ENCODE measurements at places on chromosomes 6 and 20.

- DNase-seq: no peak
Observed at GRCh38 chr20:3727401-3728021, 5.0 kb upstream of the HSPA12B start.

DNA sequence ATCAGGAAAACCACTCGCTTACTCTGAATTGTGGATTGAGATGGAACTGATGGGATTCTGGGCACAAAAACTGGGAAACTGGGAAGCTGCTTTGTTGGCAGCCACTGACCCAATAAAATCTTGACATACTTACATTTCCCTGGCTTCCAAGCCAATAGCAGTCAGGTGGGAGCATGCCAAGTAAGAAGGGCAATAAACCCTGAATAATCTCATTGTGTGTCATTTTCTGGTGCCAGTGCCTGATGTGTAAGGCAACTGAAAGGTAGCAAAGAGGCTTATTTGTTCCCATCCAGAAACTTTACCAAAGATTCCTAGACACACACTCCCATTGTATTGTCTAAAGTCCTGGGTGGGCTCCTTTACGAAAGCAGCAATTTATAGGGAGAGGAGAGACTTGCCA, 93.2 kb downstream of the TBX18 start:
- DNase-seq: no peak

GRCh38 chr6:144013486-144013909, 5.4 kb upstream of the PLAGL1 start:
- DNase-seq: peak; percentile 69

GRCh38 chr20:14434384-14435136, 97.1 kb upstream of the FLRT3 start:
- DNase-seq: no peak

GRCh38 chr6:150711061-150711460, 111.4 kb downstream of the PLEKHG1 start:
- no peak for DNase-seq

DNA sequence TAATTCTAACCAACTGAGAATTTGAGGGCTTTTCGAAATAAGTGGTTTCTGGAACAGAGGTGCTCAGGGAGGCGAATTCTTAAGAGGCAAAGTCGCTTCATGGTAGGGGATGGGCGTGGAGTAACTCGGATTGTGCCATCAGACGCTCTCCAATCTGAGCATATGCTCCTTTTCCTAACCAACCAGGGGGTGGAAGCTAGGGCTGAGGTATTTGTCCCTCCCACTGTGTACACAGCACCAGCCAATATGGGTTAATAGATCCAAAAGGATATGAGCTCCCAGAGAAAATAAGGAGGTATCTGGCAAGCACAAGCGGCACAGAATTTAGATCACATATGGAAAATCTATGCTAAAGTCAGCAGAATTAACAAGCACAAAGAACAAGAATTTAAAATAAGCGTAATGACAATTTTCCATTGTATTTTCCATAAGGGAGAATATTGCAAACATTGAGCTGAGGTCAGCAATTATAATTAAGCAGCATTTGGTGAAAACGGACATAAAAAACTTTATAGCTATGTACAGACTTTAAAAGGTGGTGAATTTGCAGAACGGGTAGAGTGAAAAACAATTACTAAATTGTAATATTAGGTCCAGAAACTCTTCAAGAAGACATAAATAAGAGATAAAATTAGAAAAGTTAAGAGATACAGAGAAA, 55.0 kb upstream of the PHACTR1 start:
- DNase-seq: no peak

GRCh38 chr6:169972736-169973135, 221.3 kb downstream of the ERMARD start:
- no peak for DNase-seq

GRCh38 chr20:56151834-56152233, 96.7 kb upstream of the MC3R start:
- DNase-seq: no peak

- DNase-seq: no peak
Observed at GRCh38 chr6:85463621-85464259, 13.9 kb downstream of the NT5E start.

DNA sequence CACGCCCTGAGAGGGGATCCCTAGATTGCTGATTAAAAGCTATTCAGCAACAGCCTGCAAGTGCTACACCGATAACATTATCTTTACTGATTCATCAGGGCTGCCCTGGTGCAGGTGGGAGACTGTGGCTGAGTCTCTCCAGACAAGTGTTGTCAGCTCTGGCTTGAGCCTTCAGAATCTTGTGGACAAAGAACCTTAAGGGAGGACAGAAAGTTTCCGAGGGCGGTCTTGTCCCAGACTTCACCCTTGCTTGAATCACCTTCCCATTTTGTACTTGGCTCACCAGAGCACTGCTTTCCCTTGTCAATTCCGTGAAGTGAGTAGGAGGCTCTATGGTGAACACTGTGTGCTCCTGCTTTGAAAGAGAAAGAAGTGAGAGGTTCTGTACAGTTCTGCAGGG, 88.6 kb upstream of the PCSK2 start:
- DNase-seq: no peak

DNA sequence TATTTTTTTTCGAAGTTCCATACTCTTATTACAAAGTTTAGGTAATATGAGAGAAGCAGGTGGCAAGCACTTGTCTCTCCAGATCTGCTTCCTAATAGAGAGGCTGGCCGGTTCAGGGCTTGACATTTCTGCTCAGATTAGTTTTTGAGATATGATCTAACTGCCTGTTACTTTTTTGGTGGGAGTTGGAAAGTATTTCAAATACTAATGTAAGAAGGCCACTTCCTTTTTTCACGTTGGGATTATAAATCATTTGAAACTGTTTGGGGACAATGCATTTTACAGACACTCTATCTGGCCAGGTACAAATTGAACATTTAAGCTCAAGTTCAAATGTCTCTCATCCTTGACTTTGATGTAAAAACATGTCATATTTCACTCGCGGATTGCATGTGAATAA, 222.1 kb upstream of the SULF2 start:
- DNase-seq: no peak

DNA sequence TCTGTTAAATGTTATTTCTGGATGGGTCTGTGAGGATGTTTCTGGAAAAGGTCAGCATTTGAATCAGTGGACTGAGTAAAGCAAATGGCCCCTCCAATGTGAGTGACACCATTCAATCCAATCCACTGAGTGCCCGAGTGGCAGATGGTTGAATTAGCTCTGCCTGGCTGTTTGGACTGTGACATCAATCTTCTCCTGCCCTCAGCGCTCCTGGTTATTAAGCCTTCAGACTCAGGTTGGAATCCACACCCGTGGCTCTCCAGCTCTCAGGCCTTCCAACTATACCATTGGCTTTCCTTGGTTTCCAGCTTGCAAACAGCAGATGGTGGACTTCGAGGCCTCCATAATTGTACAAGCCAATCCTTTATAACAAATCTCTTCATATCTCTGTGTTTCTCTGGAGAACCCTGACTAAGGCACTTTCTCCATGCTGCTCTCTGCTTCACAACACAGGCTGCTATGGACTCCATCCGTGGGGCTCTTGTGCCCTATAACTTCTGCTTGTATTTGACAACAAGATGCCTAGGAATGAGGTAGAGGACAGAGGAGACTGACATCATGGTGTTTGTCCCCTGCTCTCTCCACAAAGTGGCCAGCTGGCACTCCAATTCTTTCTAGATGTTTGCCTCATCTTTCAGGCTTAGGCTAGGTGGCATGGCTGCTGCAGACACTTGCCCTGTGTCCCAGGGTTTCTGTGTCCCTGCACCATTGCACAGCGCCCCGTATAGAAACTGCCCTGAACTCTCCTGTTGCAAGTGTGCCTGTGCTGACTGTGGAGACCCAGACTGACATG, 4.8 kb upstream of the CSTL1 start:
- no peak for DNase-seq

All from hematopoietic multipotent progenitor cell treated with erythropoietin and hydrocortisone succinate and interleukin-3 and kit ligand, for 15 days (in vitro differentiated cells).